ENCODE measurements at places on chromosomes 4 and X.
A peak's percentile ranks its signal among the peaks of the same experiment; 100 is the strongest.

DNA sequence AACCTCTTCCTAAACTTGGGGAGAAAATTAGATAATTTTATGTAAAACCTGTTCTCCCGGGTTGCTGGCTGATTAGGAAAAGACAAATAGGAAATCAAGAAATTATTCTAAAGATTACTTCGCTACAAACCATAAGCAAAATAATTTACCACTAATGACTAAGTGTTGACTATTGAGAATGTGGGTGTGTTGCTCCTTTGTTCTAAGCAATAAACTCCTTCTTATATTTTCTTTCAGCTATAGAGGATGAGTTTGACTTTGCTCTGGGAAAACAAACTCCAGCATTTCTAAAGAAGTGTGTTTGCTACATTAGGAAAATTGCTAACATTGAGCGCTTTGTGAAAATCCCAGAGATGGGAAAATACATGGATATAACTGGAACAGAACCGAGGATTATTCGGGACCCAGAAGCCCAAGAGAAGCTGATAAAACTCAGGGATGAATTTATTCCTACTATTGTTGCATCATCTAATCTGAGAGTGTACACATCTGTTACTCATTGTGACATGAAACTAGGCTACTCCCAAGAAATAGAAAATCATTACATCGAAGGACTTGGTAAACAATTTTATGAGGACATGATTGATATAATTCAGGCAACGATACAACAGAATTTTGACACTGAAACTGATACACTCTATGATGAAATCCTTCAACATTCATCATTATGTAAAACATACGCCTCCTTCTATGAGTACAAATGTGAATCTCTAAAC is 194.2 kb downstream of the NWD2 start:
- DNase-seq: no peak

DNA sequence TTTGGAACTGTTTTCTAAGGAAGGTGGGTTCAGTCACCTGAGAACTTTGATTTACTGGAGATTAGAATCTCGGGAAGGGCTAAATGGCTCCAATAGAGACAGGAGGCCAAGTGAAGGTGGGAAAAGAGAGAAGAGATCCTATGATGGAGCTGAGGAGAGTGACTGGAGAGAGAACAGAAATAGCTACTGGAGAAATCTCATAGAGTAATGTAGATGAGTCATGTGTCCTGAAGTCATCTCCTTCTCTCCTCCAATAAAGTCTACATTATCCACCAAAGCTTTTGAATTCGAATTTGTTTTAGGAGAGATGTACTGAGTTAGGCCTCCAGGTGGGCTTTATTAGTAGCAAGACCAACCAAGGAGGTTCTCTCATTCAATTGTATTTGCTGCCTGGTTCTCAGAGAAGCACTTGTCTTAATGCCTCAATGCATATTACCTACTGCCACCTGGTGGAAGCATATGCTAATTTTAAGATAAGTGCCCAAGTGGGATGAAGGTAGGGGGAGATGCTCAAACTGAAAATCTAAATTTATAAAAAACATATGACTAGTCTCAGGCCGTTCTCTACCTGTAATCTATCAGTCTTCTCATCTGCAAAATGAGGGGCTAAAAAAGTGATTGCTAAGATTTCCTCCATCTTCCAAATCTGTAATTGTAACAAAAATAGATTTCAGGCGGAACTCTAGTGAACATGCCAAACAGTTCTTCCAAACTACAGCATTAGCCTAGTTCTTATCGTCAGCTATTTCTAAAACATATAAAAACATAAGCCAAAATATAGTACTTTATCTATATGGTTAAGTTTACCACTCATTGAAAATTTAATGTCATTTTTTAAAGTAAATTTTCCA is 24.4 kb downstream of the TXK start:
- DNase-seq: peak; percentile 67

- no peak for DNase-seq
These were observed 512 bp upstream of the ANTXR2 start for GRCh38 chr4:80073473-80074008.

- peak; percentile 2 for DNase-seq
These were observed 918.3 kb downstream of the ARAP2 start for GRCh38 chr4:35325908-35326453.

- DNase-seq: peak; percentile 40
These were observed 57.3 kb upstream of the SHISA3 start for GRCh38 chr4:42339935-42340406.

DNA sequence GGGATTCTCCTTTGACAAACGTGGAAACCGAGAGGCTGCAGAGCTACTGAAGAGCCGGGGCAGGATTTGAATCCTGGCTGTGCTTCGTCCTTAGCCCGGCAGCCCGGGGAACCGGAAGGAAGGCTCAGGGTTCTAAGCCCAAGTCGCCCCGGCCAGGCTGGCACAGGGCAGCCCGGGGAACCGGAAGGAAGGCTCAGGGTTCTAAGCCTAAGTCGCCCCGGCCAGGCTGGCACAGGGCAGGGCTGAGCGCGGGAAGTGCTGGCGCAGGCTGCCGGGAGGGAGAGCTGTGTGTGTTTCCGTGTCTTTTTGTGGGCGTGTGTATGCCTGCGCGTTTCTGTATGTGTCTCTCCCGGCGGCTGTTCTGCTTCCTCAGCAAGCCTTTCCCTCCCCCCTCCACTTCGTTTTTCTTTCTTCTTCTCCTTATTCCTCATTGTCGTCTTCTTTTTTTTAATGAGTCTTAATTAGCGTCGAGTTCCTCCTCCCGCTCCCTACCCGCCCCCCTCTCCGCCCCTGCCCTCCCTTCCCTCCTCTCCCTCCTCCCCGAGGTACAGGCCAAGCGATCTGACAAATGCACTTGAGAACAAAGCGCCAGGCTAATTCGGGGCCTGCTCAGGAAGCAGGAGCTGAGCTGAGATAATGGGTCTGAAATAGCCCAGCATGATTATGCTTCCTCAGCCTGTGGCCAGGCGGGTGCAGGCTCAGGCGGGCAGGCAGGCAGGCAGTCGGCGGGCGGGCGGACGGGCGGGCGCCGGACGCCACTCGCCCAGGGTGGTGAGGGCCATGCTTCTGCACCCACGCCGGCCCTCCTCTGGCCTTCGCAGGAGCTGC is 65.9 kb downstream of the EFNB1 start:
- no peak for DNase-seq

DNA sequence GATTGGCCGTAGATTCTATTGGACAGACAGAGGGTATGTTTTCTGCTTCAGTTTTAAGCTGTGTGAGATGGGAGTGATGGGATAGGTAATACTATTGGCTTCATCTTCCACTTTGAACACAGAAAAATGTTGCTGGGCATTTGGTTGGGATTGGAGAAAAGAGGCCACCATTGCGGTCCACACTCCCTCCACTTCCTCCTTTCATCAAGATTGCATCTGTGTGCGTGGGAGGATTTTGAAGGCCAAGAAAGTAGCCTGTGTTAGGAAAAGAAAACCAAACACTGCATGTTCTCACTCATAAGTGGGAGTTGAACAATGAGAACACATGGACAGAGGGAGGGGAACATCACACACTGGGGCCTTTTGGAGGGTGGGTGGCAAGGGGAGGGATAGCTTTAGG is 56.4 kb downstream of the EGF start:
- no peak for DNase-seq

- no peak for DNase-seq
These were observed 540.9 kb downstream of the TRIML1 start for GRCh38 chr4:188680004-188680666.

- peak; percentile 13 for DNase-seq
These were observed 1131.5 kb downstream of the PCDH18 start for GRCh38 chr4:136400829-136401228.

- DNase-seq: no peak
These were observed 135.1 kb downstream of the RAPGEF2 start for GRCh38 chr4:159237975-159238374.

GRCh38 chr4:177957596-177958360 is 515.5 kb upstream of the AGA start:
- DNase-seq: no peak

DNA sequence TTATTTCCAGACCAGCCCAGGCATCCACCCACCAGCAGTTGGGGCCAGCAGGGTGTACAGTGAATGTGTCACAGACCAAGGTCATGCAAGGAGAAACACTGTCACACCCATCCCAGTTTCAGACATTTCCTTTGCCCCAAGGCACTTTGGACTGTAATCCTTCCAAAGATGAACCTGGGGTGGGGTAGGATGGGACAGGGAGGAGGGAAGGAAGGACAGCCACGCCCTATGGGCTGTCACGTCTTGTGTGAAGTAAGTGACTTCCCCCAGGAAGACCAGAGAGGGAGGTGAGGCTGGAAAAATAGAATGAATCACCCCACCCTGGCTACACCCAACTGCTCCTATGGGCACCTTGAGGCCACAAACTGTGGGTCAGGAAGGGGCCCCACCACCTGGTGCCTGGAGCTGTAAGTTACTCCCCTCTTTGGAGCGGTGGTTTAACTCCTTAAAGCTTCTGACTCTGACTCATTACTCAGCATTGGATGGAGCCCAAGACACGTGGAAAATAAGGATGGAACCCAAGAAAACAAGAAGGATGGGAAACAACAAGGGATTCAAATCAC is 349.9 kb upstream of the KLF3 start:
- DNase-seq: peak; percentile 70

DNA sequence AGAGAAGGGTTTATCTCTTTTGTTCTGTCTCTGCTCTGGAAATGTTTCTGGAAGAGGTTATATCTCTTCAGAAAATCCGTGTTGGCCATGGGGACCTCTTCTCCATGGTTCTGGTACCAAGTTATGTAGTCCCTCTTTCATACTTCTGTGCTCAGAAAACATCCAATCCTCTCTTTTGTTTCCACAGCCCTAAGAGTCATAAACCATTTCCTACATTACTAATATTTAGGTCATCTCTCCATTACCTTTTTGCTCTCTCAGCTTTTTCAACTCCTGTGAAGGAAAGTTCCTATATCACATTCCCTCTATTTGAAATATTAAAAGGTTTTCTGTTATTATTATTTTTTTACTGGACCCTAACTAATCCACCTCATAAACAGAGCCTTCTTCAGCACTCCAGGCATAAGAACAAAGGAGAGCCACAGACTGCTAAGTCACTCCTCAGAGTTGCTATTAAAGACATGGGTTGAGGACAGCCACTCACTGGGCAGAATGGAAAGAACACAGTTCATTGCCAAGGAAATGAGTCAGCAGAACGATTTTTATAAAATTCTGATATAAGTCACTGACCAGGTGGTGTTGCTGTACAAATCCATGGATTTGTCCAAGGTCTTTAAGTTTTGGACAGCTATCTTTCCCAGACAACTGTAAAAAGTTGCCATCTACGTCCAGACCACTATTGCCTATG is 122.4 kb upstream of the NPY2R start:
- DNase-seq: peak; percentile 74
